ENCODE measurements at places on chromosomes 4 and X.

- DNase-seq: no peak
Observed at GRCh38 chr4:22434895-22435294, 81.0 kb downstream of the ADGRA3 start.

- DNase-seq: no peak
Observed at GRCh38 chr4:4645743-4646142, 103.9 kb upstream of the STX18 start.

- no peak for DNase-seq
Observed at GRCh38 chr4:94038195-94038594, 169.5 kb upstream of the SMARCAD1 start.

- no peak for DNase-seq
Observed at GRCh38 chrX:22314692-22315091, 42.0 kb downstream of the CBLL2 start.

DNA sequence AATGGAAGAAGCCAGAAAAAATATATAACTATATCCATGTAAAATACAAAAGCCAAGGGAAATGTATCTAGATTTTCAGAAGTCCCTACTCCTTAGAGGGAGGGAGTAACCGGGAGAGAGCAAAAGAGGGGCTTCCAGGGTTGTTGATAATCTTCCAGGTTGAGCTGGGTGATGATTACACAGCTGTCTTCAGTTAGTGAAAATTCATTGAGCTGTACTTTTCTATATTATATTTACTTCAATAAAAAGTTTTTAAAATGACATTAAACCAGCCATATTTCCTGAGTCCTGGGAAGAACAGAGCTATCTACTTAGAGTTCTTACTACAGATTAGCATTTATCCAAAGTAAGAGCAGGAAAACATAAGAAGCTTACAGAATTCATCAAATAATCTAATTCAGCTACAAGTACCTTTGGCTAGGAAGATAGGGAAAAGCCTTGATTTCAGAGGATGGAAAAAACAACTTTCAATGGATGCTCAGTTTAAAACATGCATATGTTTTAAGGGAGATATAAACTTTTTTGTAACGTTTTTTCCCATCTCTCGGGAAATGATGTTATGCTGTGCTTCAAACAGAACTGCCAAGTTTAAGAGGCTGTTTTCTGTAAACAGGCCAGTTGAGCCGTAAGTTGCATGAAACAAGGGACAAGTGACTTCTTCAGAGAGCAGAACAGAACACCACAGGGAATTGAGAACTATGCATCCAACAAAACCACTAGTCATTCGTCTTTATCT lies 204.6 kb downstream of the SCFD2 start:
- DNase-seq: no peak

DNA sequence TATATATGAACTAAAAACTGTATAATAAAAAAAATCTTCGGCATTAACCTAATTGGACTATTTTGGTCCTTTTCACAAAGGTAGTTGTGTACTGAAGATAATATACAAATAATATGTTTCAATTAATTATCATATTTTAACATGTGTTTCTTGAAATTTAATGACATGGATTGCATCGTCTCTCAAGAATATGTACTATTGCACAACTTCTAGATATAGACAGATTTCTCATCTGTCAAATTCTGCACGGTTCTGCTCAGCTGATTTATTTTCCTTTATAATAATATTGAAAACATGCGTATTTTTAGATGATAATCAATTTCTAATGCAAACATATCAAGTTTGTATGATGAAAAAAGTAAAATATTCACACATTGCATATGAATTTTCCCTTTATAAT lies 498.7 kb upstream of the PABPC4L start:
- no peak for DNase-seq

GRCh38 chr4:3017504-3017903 lies 54.1 kb downstream of the GRK4 start:
- no peak for DNase-seq

DNA sequence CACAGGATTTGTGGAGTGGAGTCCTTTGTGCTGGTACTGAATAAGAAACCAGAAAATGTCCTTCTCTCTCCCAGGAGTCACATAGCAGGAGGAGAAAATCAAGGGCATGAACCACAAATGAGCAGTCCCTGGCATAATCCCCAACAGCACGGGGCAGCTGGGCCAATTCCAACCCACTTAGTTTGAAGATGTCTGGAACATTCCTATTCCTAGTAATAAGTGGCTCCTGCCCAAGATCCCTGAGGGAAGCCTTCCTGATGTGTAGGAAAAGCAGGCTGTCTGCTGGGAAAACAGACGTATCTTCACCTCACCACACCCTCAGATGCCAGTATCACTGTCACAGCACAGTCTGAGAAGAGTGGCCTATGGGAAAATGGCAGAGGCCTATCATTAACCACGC lies 182.8 kb upstream of the MAP3K15 start:
- no peak for DNase-seq

GRCh38 chr4:141006242-141006802 lies 126.9 kb downstream of the RNF150 start:
- DNase-seq: no peak

- DNase-seq: no peak
Observed at GRCh38 chrX:25544641-25545040, 528.9 kb upstream of the ARX start.

DNA sequence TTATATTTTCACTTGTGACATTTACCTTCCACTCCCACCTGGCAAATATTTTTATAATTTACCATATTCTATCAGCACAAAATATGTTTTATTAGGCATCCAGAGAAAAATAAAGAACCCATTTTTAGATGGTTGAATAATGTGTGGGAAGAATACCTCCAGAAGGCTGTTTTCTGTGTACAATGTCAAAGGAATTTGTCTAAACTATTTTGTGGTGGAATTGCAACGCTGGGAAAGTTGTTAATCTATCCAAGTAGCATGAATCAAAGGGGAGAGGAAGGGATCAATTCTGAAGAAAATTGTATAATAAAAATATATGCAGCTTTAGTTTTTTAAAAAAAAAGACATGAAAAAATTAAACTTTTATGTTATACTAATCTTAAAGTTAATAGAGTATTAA lies 706.5 kb downstream of the FSTL5 start:
- DNase-seq: no peak

All from GM19239 (cell line).